Hippocampal formation (tissue), 2 donors: ENCODE measurements at places on chromosomes 2 and 18.

GRCh38 chr2:124664363-124664762 lies 639.3 kb downstream of the CNTNAP5 start:
- DNase-seq, result no peak

GRCh38 chr2:150167711-150168110 lies 319.8 kb downstream of the RND3 start:
- no peak for DNase-seq

GRCh38 chr2:234483568-234484251 lies 13.2 kb downstream of the ARL4C start:
- no peak for DNase-seq

DNA sequence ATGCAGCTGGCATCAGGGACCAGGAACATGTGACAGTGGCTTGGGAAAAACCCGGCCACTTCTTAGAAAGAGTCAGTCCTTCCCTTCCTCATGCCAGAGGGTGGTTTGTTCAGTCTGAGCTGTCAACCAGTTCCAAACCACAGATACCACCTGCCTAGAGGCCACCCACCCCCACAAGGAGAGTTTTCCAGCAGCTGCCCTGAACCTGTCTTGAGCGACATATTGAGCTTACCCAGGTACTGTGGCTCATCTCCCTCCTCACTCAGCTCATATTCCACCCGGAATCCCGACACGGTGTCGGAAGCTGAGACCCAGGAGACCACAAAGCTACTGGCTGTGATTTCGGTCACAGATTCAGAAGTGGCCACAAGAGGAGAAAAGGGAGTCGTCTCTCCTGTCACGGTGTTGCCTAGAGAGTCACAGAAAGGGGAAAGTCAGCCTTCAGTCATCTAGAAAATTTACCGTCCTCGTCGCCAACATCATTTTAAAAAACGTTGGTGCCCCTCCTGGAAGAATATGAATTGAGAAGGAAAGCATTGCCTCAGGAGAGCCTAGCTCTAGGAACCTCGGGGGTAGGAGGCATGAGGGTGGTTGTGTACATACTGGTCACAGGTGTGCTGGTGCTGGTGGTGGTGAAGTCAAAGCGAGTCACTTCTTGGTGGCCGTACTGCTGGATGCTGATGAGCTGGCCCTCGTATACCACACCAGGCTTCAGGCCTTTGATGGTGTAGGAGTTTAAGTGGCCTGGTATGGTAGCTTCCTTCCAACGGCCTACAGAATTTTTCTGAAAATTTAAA lies 26.3 kb downstream of the FN1 start:
- DNase-seq, result no peak

GRCh38 chr2:108625186-108625827 lies 91.0 kb downstream of the LIMS1 start:
- no peak for DNase-seq

GRCh38 chr2:217068677-217069250 lies 208.9 kb upstream of the TNP1 start:
- no peak for DNase-seq

- no peak for DNase-seq
Observed at GRCh38 chr2:203936535-203936934, at the start of gene ICOS. Gene ICOS, plus strand, starts transcription at chr2:203936763. Its CDS starts 52 bp downstream, at chr2:203936815.

DNA sequence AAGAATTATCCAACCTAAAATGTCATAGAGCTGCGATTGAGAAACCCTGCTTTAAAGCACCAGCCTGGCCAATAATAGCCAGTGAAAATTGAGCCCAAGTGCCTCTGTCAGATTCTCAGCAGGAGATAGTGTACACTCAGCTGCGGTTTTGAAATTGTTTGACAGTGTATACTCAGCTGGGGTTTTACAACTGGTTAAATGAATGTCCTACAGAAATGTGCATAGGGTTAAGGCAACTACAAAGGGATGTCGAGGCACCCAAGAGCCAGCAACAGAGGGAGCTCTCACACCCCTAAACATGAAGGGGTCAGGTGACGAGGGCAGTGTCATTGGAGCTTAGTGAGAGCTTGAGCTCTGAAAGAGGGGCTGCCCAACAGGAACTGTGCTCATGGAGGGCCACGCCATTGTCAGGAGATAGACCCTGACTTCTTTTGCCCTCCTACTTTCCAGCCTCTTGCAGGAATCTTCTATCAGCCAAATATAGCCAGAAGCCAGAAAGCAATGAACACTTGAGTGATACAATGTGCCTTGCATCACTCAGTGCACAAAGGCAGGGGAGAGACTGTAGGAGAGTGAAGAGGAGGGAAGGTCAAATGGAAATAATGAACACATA lies 15.1 kb downstream of the ACTG2 start:
- no peak for DNase-seq
